Hepatic stellate cell (primary cell): ENCODE measurements at places on chromosomes 3 and 15.

DNA sequence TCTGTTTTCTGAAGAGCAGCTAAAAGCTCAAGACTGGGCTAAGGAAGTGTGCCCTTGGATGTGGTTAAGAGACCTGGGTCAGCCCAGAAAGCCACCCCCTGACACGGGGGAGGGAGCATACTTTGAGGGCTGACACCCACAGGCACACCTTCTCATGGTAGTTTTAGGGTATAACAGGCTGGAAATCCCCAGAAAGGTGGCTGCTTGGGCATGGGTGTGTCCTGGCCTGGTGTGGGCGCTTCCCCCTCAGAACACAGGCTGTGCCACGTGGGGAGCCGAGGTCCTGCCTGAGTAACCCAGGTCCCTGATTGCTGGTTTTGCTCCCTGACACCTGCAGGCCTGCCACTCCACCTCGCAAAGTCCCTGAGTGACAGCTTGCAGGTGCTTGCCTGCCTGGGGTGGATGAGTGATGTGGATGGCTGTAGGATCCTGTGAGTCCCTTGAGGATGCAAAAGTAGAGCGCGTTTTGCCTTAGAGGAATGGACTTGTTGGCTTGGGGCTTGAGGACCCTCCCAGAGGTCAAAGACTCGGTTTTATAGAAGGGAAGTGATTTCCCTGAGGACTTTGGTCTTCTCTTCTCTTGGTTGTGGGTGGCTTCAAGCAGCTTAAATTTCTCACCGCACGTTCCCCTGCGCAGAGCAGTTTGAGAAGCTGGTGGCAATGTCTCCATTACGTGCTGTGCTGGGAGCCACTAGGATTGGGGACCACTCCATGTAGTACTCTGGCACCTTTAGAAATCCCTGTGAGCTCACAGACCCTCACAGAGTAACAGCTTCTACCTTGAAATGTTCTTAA lies 94.4 kb downstream of the DNASE1L3 start:
- no peak for DNase-seq

DNA sequence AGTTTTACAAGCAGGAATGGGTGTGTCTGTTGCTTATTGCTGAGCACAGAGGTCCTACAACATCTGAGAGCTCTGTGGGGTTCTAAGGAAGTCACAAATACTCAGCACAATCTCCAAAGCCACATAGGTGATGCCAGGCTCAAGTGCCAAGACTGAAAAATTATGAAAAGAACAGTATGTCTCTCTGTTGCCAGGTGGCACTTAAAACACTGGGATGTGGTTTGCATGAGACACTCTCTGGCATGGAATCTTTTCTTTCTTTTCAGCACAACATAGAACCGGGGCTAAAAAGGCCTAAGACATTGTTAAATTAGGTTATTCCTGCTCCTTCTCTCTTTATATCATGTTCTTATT lies 127.3 kb upstream of the PRICKLE2 start:
- no peak for DNase-seq

DNA sequence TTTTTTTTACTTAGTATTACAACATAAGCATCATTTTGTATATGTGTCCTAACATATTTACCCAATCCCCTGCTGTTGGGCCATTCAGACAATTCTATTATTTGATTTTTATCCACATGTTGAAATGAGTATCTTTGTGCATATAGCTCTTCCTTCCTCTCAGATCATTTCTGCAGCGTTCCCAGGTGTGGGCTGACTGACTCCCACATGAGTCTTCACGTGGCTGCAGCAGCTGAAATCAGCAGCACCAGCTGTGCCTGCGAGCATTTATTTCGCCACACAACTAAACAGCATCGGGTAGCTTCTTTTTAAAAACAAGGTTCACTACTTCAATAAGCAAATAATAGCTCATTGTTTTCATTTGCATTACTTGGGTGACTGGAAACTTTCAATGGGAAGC lies 44.5 kb upstream of the PDE8A start:
- no peak for DNase-seq

- no peak for DNase-seq
These were observed 44.4 kb downstream of the ITGA11 start for GRCh38 chr15:68387381-68388143.

DNA sequence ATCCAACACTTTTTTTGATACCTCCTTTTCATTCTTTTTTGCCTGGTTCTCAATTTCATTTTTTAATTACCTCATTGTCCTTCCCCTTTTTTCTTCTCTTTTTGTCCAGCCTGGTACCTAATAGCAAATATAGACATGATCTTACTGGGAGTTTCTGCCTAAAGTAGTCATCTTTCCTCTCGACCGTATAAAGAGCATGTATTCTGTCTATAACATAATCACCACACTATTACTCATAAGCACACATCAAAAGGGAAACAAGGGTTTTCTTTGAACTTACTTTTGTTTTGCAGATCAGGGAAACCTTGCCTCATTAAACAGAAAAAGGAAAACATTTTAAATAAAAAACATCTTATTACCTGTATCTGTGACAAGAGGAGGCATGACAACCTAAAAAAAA lies 33.0 kb downstream of the FAM98B start:
- DNase-seq: peak; percentile 5

DNA sequence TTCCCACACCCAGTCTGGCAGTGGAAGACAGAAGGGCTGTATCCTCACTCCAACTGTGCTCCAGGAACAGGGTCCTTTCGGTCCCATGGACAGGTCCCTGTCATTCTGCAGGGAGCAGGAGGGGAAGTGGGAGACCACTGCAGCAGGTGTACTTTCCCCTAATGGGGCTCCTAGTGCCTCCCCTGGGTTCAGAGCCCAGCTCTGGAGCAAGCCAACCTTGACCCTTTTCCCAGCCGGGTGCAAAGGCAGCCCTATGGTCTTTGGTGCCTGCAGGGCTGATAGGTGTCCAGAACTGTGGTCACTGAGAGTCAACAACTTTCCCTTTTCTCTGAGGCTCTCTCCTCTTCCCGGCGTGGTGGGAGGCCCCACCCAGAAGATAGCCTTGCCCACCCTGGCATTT lies 26.8 kb downstream of the MAGEF1 start:
- no peak for DNase-seq

DNA sequence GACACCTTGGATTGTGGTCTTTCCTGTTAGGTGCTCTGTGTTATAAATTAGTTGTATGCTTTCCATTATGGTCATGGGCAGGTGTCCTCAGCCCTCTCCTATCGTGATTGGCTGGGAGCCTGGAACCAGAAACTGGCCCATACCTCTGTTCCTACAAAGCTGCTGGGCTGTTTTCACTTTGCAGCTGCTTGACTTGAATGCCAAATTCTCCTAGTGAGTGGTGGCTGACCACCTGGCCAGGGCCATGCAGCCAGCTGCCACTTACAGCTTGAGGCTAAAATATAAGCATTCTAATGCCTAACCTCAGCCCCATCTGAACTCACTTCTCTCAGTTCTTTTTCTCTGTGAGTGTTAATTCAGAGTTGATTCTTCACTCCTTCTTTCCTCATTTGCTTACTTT lies 239.3 kb upstream of the GBE1 start:
- no peak for DNase-seq

- DNase-seq: no peak
These were observed 3.2 kb downstream of the SENP7 start for GRCh38 chr3:101509811-101510210.

- DNase-seq: no peak
These were observed 36.7 kb downstream of the SLC9A9 start for GRCh38 chr3:143811602-143812001.

- DNase-seq: peak; percentile 25
These were observed 82.6 kb downstream of the TGFBR2 start for GRCh38 chr3:30688776-30689641.

- no peak for DNase-seq
These were observed 293.5 kb downstream of the KBTBD8 start for GRCh38 chr3:67291287-67292252.

DNA sequence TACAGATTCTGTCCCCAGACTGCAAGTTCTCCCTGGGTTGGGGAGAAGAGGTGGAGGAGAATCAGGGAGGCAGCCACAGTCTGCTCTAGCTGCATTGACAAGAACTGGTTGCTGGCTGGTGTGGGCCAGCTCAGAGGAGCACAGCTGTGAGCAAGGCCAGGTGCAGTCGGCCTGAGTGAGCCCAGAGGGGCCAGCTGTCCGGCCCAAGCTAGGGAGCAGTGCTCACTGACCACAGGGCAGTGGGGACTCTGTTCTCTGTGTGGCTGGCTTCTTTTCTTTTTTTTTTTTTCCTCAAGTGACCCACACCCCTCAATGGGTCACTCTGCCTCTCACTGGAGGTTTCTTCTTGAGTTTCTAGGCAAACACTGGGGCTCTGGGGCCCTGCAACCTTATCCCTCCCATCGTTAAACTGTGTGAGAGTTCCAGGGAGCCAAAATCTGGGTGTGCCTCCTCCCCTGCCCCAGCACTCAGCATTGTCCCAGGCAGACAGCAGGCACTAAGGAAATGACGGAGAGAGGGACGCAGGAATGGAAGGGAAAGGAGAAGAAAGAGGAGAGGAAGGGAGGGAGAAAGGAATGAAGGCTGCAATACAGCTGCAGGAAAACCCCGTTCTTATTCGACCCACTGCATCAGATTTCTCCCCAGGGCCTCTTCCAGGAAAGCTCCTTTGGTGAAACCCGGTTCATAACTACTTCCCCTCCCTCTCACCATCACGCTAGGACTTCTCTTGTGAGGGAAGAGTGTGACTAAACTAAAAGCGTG lies 37.7 kb upstream of the HES1 start:
- DNase-seq: no peak
